Activated CD8-positive, alpha-beta memory T cell treated with anti-CD3 and anti-CD28 coated beads, Interleukin-2, amount 10 ng/mL, durations not matched to agents 7 days and 5 days (primary cell): ENCODE measurements at places on chromosomes 7 and 10.

DNA sequence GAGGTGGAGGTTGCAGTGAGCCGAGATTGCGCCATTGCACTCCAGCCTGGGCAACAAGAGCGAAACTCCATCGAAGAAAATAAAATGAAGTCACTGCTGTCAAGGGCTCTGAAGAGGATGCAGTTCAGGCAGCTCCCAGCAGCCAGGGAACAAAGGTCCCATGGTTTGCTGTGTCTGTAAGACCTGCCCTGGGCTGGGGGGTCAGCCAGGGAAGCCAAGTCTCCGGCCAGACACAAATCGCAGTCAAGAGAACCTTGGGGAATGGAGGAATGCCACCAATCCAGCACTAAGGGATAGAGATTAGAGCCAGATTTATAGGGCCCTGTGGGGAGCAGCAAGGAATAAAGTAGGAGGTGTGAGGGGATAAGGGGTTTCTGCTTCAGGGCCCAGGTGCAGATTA, 28.9 kb upstream of the VSIR start:
- DNase-seq: no peak

DNA sequence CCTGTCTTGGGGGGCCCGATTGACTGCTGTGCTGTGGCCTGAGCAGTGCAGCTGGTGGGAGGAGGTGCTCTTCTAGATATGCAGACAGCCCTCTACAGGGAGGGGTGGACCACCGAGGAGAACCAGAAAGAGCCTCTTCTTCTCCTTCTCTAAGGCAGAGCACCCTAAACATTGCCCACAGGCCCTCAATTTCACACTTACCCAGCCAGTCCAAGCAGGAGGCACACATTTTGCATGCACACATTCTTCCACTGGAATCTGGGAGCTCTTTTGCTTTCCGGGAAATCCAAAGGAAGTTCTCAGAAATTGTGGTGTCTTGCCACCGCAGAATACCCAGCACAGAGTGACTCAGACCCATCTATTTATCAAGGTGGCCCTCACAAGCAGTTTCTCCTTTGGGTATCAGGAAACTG, 45.8 kb downstream of the EEPD1 start:
- DNase-seq: peak; percentile 46

DNA sequence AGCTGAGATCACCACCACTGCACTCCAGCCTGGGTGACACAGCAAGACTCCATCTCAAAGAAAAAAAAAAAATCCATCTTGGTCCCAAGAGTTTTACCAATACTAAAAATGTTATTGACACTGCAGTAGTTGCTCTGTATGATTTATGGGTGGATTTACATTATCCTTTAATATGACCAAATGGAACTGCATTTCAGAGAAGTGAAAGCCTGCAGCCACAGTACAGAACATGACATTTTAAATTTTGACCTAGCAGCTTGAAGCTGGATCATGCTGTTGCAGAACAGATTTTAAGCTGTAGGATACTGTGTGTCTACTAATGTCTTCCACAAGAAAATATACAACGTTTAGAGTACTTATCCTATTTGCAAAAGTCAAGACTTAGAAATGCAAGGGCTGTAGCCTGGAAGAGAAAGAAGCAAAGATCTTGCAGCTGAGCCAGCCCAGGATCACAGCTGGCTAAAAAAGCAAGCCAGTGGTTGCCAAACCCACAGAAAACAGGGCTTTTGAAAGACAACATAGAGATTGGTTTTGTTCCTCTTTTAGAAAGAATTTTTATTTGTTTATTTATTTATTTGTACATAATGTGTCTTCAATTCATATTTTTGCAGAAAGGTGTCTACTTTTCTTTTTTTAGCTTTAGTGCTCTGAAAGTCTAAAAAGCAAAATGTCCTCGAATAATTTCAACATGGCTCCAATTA, 55.2 kb upstream of the WNT16 start:
- no peak for DNase-seq

- DNase-seq: no peak
Observed at GRCh38 chr10:116437076-116437692, 9.5 kb downstream of the PNLIPRP3 start.

DNA sequence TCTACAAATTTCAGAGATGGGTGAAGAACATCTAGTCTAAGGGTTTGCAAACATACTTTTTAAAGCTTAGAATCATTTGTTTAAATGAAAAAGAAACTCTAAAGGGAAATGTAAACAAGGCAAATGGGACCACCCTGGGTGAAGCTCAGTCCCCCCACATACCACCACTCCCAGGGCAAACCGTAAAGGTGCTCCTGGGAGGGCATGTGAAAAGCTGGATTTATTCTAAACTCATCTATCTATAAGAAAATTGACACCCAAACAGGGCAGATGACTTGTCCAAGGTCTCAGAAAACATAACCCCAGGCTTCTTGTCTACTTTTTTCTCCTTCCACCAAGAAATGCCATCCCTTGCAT, 223.3 kb upstream of the PRKCQ start:
- DNase-seq: no peak

DNA sequence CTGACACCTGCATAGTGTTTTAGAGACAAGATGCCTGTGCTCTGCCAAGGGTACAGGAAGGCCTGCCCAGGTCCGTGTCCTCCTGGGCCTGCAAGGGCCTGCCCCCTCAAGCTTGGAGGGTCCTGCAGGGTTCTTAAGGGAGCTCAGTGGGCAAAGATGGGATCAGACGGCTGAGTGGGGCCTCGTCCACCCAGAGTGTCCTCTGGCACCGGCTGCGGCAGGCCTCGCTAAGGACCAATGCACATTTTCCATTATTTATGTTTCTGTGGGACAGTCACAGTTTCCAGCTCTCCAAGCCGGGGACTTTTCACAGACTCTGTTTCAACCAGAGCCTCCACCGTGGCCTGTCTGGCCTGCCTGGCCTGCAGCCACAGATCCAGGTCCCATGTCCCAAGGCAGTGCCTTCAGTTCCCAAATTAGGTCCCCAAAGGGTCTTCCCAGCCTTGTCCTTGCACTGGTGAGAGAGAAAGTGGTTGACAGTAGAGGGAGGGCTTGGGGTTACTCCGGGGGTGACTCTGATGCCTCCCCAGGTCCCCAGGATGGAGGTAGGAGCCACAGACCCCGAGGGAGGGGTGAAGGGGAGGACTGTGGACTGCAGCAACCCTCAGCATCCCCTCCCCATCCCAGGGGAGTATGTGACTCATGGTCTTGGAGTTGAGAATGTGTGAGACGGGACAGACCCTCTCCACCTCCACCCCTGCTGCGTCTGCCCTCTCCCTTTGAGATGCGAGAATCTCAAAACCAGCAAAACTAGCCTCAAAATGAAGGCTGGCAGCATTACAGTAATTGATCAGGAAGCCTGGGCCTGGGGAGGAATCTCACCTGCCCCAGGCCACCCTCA, 14.8 kb downstream of the MYL10 start:
- no peak for DNase-seq

- peak; percentile 72 for DNase-seq
Observed at GRCh38 chr10:122298598-122299301, 27.7 kb downstream of the BTBD16 start.

GRCh38 chr7:41754046-41754445, 51.2 kb upstream of the INHBA start:
- DNase-seq: no peak

DNA sequence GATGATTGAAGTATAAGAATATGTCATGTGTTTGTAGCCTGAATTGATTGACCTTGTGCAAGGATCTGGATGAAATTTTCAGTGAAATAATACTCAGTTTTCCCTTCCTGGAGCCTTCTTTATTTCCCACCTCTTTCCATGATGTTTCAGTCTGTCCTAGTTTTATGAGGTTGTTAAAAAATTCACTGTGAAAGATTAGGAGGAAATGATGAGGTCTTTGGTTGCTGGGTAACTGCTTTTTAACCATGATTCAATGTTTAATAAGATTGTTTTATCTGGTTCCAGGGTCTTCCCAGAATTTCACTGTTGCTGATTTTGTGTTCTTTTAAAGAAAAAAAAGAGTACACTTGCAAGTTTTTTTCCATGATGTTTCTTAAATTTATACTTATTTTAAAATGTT, 221.5 kb downstream of the MBL2 start:
- no peak for DNase-seq

DNA sequence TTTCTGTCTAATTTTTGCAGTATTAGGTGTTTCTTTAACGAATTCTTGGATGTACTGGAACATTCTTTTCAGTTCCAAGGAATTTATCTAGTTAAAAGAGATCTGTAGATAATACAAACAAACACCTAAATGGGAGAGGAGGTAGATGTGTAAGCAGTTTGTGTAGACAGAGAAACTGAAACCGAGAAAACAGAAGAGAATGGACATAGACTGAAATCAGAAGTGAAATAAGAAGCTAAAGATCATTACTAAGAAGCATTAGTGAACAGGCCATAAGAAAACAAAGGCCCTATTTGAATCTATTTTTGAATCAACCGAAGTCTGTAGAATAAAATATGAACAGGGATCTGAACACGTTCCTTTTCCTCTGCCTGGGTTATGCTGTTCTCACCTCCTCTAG, 26.5 kb upstream of the TMEM229A start:
- no peak for DNase-seq

GRCh38 chr7:20085086-20085485, 132.1 kb downstream of the MACC1 start:
- no peak for DNase-seq

DNA sequence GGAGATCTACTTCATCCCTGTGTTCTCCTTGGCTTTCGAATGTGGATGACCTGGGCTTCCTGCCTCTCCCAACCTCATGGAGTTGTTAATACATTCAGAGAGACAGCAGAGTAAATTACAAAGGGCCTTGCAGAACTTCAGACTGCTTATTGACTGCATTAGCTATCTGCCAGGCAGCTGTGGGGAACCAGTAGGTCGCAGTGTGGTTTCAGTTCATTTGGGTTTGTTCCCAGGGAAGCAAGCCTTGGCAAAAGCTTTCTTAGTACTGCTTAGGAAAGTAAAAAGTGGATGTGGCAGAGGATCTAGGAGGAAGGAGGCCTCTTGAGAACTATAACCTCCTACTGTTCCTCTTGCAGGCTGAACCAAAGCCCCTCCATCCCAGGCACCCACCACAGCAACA, 9.2 kb downstream of the NPFFR1 start:
- DNase-seq: no peak

DNA sequence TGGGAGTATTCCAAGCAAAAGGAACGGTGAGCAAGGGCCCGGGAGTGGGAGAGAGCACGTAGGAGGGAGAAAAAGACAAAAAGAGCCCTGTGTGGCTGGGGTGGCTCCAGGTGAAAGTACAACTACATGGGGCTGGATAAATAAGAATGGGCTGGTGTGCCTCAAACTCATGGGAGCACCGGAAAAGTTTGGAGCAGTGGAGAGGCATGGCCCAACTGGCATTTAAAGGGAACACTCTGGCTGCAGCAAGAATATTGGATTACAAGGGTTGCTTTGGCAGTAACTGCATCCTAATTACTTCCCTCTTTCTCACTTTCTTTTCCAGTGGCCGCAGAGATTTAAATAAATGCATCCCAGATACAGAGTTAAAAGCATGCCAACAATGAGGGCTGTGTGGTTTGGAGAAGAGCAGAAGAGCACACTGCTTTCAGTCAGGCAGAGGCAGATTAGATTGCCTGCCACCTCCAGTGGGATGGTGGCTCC, 39.1 kb upstream of the HERPUD2 start:
- no peak for DNase-seq
